CD4-positive, alpha-beta T cell treated with Interleukin-17A for 1 hour (primary cell): ENCODE measurements at places on chromosomes 5 and 9.

- peak; percentile 68 for DNase-seq
Observed at GRCh38 chr5:18745042-18745987, 1111.1 kb downstream of the TAF11L14 start.

- peak; percentile 63 for DNase-seq
Observed at GRCh38 chr9:124658165-124659017, 112.7 kb downstream of the NR6A1 start.

DNA sequence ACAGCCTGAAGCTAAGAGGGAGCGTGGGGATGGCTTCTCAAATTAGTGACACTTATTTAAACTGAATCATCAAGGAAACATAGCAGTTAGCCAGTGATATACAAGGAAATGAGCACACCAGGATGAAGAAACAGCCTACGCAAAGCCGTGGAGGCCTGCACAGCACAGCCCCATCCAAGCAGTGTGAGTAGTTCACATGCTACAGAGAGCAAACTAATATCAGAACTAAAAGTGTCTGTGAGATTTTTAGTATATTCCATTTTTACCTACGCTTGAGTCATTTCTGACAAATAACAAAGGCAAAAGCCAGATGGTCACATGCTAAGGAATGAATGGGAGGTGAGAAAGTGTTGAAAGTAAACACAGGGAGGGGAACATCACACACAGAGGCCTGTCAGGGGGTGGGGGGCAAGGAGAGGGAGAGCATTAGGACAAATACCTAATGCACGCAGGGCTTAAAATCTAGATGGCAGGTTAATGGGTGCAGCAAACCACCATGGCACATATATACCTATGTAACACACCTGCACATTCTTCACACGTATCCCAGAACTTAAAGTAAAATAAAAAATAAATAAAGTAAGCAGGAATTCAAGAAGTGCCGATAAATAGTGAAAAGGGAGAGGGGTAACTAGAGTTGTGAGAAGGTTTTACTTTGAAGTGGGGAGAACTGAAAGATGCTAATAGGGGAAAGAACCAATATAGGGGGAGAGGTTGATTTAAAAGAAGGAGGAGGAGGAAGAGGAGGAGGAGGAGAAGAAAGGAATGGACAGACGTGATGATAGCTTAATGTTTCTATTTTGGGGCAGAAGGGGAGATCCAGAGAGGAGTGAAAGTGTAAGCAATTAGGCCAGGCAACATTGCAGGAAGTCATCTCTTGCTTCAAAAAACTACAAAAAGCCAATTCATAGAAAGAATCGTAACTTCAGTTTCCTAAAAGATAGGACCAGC is 100.9 kb upstream of the PTGER4 start:
- DNase-seq: peak; percentile 20

DNA sequence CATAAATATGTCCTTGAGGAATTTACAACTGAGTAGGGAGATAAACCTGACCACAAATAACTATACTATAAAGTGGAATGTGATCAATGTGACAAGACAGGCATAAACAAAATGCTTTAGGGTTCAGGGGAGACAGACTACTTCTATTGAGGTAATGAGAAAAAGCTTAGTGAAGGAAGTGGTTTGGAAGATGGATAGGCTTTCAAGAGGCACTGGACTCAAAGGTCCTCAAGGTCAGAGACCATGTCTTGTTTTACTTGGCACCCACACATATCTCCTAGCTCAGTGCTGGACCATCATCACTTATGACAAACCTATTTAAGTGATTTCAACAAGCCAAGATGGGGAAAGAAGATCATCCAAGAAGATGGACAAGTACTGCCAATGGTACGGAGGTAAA is 257.8 kb downstream of the BNC2 start:
- DNase-seq: no peak

GRCh38 chr5:19855453-19855852 is 132.5 kb downstream of the CDH18 start:
- DNase-seq: no peak

DNA sequence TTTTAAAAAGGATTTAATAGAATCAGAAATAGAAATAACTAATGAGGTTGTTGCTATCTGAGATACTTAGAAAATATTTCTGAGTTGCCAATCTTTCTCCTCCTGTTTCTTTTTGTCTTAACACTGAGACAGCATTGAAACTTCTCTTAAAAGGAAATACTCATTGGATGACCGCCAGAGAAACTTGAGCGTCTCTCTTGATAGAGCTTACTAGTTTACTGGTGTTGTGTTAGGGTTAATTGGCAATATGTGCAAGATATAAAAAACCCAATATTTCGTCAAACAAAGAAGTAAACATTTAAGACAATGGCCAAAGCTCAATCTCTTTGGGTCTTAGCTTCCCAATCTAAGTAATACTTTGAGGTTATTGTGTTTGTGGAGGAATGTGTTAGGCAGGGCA is 176.4 kb upstream of the CHD1 start:
- DNase-seq: no peak

- DNase-seq: no peak
Observed at GRCh38 chr5:60789551-60789950, 54.5 kb downstream of the ELOVL7 start.

GRCh38 chr9:127491516-127491915 is 40.2 kb downstream of the LRSAM1 start:
- DNase-seq: no peak

DNA sequence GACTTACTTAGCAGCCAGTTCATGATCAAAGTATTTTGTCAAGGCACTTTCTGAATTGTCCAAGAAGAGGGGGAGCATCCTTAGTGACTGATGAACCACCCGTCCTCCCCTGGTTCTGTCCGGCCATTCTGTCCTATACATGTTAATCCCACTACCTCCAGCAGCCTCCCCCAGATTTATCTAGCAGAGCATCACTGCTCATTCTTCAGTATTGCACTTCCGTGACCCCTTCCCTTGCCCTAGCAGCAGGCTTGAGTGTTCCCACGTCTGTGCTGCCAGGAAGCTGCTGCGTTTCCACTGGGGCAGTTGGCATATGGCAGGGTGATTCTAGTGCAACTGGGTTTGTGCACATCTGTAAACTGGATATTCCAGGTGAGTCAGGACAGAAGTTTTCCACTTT is 4.5 kb downstream of the GLDC start:
- DNase-seq: no peak

DNA sequence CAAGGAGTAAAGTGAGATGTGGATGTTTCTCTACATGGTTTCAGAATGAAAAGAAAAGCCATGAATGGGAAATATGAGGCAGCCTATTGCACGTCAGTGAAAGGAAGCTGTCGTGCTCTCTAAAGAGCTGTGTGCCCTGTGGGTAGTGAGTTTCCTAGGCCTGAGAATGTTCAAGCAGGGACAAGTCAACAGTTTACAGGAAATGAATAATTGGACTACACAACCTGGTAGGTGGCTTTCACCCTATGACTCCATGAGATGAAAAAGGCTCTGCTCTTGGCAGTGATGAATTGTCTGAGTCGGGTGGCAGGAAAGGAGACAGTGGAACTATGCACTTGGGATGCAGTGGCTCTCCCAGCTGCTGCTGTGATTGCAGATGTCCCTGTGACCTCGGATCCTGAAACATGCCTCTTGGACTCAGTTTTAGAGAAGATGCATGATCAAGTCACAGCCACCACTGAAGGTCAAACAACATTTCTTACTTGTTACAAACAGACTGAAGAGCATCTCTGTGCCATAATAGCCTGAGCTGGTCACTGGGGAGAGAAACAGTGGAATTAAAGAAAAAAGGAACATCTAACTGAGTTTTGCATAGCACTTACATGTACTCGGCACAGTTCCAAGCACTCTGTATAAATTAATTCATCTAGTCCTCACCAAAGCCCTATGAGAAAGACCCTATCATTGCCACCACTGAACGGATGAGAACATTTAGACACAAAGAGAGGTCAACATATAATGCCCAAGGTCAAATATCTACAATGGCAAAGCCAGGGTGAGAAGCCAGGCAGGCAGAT is 293.7 kb downstream of the SPOCK1 start:
- no peak for DNase-seq

GRCh38 chr5:35183556-35183955 is 46.7 kb downstream of the PRLR start:
- no peak for DNase-seq

- DNase-seq: peak; percentile 58
Observed at GRCh38 chr9:123225374-123225813, 43.0 kb downstream of the STRBP start.

GRCh38 chr5:99674101-99674500 is 745.3 kb upstream of the CHD1 start:
- DNase-seq: no peak

DNA sequence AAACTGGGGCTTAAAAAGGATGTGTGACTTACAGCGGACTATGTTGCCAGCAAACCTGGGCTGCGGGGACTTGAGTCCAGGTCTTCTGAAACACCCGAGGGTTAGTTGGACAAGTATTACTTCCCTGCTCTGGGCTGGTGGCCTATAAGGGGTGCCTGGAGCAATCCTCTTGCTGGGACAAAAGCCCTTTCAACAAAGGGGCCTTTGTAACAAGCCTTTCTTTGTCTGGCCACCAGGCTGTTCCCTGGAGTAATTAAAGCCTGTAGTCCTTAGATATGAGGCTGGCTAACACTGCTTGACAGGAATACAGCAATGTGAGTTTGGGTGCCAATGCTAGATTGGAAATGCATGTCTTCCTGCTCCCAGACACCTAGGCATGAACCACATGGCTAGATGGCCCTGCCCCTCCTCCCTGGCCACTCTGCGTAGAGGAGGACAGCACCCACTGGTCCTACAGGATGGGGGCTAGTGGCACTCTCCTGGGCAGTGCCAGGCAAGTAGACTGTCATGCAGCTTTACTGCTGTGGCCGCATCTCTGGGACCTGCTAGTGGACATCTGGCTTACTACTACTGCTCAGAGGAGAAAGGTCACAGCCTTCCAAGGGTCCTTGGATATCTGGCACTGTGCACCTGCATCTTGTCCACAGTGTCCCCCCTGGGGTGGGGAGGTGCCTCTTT is 343.1 kb downstream of the ZSWIM6 start:
- no peak for DNase-seq

DNA sequence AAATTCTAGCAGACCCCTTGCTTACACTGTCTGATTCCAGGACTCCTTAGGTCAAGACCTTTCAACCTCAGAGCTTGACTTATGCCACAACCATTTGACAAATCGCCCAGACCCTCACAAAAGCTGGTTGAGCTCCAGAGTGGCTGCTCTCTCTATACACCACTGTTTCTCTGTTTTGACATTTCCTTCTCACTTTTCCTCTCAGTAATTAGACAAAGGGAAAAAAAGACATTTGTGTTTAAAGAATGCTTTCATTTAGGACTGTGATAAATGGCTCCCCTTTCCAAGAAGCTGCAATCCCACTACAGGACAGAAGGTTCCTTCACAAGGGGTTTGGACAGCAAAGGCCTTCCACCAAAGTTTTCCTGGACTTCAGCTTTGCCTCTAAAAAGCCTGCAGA is 601.3 kb downstream of the NR2F1-AS1 start:
- DNase-seq: no peak

DNA sequence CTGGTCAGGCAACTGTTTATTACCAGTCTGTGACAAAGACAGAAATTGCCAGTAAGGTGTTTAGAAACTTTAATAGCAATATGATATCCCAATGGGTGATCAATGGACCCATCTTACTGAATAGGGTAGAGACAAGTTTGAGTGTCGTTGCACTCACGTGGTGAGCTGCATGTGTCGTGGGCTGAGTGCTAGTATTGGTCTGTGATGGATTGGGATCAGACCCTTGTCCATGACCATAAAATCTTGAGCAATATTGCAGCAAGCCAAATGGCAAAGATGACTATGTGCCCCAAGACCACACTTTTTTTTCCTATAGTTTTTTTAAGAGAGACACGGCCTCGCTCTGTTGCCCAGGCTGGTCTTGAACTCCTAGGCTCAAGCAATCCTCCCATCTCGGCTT is 114.5 kb downstream of the PALM2AKAP2 start:
- no peak for DNase-seq

GRCh38 chr5:58235299-58235698 is 224.6 kb downstream of the PLK2 start:
- DNase-seq: peak; percentile 2

GRCh38 chr5:127418974-127419682 is 98.3 kb upstream of the PRRC1 start:
- no peak for DNase-seq

GRCh38 chr5:22431406-22431805 is 421.7 kb downstream of the CDH12 start:
- DNase-seq: no peak

DNA sequence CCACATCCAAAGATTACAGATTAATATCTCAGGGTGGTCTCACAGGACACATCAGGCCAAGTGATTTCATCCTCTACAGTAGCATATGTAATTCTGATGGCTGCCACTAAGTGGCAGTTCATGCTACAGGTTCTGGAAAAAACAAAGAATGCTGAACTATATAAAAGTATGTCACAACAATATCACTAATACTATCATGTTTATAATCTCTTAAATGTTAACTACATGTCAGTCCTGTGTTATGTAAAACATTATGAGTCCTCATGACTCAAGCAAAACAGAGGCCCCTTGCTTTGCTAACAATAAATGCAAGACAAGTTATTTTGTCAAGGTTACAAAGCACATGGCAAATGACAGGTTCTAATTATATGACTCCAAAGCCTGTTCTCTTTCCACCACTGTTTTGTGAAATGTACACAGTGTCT is 233.2 kb downstream of the FBXL17 start:
- peak; percentile 1 for DNase-seq

DNA sequence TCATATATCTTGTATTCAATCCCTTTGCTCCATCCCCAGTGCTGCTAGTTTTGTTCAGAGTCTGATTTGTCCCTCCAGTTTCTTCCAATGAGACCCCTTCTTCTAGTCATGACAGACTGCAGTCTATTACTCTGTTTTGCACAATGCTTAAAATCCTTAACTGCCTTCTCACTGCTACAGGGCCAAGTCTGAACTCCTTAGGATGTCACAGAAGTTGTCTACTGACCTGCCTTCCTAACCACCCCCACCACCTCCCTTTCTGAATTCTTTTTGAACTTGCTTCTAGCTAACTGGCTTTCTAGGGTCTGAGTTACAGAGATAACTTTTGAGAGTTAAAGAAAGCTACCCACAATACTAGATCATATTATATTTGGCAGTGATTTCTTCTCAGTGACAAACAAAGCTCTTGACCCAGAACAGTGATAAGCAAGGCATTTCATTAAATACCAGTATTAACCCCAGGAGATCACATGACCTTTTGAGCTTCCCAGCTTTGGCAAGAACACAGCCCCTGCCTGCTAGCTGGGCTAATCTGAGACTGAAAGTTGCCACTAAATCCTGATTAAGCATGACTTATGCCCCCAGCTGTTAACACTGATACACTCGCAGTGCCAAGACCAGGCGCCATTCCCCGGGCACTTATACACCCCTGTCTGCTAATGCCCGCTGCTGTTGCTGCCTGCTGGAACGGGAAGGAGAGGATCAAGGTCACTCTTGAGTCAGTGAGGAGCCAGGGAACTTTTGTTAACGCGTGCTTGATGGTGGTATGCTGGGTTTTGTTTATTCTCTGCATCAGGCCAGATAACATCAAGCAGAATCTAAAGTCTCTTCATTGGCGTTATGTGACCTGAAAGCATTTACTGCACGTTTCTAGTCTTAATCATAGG is 36.4 kb upstream of the ADAMTSL1 start:
- no peak for DNase-seq
